COR-L47 (cell line): ENCODE measurements at places on chromosomes 5 and 9.

DNA sequence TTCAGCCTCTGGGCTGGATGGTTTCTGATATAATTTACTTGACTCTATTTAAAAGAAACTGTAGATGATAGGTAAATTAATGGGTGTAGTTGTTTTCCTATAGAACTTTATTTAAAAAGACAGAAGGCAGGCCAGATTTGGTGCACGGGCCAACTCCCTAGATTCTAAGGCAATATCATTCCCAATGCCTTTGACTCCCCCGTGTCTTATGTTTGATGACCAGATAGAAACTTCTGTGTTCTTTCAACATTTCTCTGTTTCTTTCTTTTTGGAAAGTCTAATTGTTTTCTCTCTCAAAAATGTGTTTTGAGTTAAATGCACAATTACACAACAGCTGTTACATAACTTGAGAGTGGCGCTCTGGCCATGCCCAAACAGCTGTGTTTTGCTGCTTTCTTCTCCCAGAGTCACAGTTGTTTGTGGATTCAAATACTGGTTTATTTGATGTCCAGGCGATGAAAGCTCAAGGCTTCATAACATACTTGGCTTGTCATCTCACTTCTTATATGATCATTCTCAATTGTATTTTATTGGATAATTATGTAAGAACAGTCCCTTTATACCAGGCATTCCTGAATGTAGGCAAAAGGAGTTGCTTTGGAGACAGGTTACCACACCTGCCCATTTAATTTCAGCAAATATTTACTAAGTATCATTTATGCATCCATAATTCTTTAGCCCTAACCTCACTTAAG is 1.7 kb upstream of the ALDH1A1 start:
- DNase-seq = peak; percentile 71

- DNase-seq = no peak
Observed at GRCh38 chr5:65775476-65775875, 53.5 kb downstream of the NLN start.

- DNase-seq = no peak
Observed at GRCh38 chr9:138060365-138060764, 182.8 kb downstream of the CACNA1B start.

GRCh38 chr9:34686231-34686630 is 4.8 kb downstream of the CCL19 start:
- no peak for DNase-seq

- DNase-seq = no peak
Observed at GRCh38 chr5:149018909-149019443, 43.9 kb downstream of the SH3TC2 start.

- no peak for DNase-seq
Observed at GRCh38 chr5:115583474-115583873, 18.8 kb downstream of the TICAM2 start.

- DNase-seq = no peak
Observed at GRCh38 chr9:134328341-134328840, 2.1 kb downstream of the RXRA start.

GRCh38 chr9:4662108-4662988 is at the start of gene PLPP6:
TSS of gene PLPP6 (plus strand) at chr9:4662294. CDS start at chr9:4662376, 82 bp downstream.
- peak; percentile 91 for DNase-seq

GRCh38 chr5:142894749-142895148 is 124.6 kb downstream of the ARHGAP26 start:
- DNase-seq = no peak

GRCh38 chr5:8839361-8840055 is 706.4 kb downstream of the SEMA5A start:
- no peak for DNase-seq

- no peak for DNase-seq
Observed at GRCh38 chr5:83715236-83716065, 5.2 kb downstream of the HAPLN1 start.

GRCh38 chr9:116986015-116986414 is 298.9 kb downstream of the TRIM32 start:
- no peak for DNase-seq

DNA sequence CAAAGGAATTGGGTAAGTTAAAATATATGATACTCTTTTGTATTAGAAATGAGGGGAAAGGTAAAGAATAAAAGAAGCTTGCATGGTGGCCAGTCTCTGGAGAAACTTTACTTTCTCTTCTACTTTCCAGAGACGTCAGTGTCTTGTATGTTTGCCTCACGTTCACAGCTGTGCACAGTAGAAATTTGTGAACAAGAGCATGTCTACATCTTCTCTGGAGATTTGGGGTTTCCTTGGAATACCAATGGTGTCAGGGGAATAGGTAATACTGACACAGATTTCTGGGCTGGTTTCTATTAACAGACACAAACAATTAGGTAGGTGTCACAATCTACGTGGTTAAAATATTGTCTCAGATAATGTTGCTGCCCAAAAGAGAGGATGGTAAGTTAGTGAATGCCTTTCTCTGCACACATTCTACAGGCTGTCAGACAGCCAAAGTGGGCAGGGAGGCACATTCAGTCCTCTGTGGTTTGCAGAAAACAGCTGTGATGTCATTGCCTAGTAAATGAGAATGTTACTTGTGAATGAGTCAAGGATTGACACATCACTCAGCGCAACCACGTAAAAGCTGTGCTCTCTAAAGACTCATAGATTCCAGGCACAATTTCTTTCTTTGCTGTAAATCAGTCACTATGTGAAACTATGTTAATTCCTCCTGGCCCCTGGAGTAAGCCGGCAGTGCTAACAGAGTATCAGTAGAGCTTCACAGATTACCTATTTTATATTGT is 397.1 kb downstream of the MAN2A1 start:
- no peak for DNase-seq

DNA sequence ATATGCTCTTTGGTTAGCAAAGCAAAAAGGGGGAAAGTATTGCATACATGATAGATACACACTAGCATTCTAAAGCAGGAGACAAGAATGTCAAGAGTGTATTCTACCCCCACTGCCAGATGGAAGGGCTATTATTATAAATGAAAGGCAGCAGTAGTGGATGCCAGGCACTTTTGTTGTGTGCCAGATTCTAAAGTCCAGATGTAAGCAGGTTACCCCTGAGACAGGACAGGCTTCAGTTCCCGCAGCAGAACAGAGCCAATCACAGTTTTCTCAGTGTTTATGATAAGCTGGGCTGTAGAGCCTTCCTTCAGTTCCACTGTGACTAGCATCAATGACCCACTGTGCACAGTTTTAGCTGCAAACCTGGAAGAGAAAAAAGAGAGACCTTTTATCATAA is 226.6 kb upstream of the TBCA start:
- DNase-seq = no peak

DNA sequence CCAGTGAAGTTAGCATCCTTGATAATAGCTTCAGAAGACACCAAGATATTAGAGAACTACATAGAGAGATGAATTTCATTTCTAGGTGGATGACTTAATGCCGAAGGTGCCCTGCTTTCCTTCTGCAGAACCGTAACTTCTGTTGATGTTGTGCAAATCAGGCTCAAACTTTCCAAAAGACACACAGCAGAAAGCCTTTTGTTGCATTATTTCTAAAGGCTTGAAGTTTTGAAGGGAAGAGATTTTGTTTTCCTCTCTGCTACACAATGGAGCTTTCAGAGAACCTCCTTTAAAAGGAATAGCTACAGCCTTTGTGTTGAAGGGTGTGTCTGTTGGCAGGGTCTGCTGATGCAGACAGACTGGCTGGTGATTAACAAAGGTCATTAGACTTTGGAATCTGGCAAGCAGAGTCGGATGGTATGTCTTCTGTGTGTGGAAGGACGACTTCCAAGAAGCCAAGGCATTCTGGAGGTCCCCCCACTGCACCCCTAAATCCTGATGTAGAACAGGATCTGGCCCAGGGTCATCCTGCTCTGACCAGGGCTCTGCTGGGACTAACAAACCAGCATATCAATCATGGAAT is 57.8 kb downstream of the ZNF462 start:
- peak; percentile 33 for DNase-seq

- no peak for DNase-seq
Observed at GRCh38 chr5:37835380-37835973, 4.4 kb downstream of the GDNF start.

- no peak for DNase-seq
Observed at GRCh38 chr9:5184776-5185175, 663 bp downstream of the INSL6 start.

DNA sequence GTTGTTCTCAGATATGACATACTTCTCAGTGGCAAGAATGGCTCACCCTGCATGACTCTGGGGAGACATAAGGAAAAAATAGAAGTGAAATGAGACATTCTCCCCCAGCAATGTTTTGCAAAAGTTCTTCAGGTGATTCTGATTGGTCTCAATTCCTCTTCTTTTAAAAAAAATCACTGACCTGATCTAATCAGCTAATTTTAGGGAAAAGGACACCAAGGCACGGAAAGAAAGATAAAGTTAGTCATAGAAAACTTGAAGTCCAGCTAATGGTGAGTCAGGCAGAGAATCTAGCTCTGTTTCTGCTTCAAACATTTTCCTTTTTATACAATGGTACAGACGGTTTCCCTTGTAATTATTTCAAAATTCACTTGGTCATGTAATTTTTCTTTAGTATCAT is 1018.9 kb upstream of the ARRDC3 start:
- DNase-seq = no peak

DNA sequence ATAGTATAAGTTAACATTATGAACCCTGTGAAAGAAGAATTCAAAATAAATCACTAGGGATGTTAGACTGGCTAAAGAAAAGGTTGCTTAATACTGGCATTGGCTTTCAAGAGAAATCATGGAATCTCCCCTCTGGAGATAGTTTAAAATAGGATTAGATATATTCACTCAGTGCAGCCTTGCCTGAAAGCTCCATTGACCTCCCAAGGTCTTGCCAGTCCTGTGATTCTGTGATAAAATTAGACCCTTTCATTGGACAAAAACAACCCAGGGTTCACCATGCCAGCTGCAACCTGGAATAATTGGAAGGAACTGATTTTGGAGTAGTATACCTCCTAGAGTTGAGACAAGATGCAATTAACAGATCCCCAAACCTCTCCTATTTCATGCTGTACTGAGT is 588.1 kb upstream of the MEF2C start:
- no peak for DNase-seq

GRCh38 chr9:113409883-113410206 is 630 bp downstream of the POLE3 start:
- peak; percentile 30 for DNase-seq

DNA sequence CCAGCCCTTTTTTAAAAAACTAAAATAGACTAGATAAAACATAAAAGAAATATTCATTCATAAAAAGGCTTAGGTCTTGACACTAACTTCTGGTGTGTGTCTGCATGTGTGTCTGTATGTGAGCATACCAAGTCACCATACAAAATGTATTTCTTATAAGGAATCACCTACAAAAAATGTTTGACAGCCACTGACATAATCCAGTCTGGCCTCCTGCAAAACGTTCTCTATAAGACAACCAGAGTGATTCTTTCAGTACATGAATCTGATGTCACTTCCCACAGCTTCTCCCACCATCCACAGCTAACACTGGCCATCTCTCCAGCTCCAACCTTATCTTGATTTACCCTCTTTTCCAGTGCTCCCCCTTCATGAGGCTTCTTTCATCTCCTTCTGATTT is 192.3 kb downstream of the TLE1 start:
- DNase-seq = no peak
